CD4-positive, CD25-positive, alpha-beta regulatory T cell (primary cell): ENCODE measurements at places on chromosomes 6 and 20. TPM values are rescaled to one million over a fixed set of nuclear protein-coding genes. Genes with fewer than 3 reads are reported as not detected.
A peak's percentile ranks its signal among the peaks of the same experiment; 100 is the strongest.

Gene DEFB123
- total RNA-seq, result not detected

Gene BCL2L1
- total RNA-seq, result 38.1 TPM

Gene C20orf204
- total RNA-seq, result 6.0 TPM

Gene BNIP5
- total RNA-seq, result not detected

Gene RCAN2
- total RNA-seq, result not detected

Gene MRAP2
- total RNA-seq, result not detected

Gene NTSR1
- 0.37 TPM for total RNA-seq

Gene CAP2
- total RNA-seq, result not detected

Gene TRERF1
- 55.7 TPM for total RNA-seq

Gene TMEM14C
- total RNA-seq, result 15.7 TPM

Gene SLC17A3
- not detected for total RNA-seq

Gene PSMB1
- 103 TPM for total RNA-seq

Gene ADGB
- not detected for total RNA-seq

Gene C6orf58
- total RNA-seq, result not detected

Gene PDYN
- not detected for total RNA-seq

Gene TMEM14B
- 48.8 TPM for total RNA-seq

Gene BTNL2
- total RNA-seq, result not detected

Gene ELMO2
- 84.9 TPM for total RNA-seq

Gene ENPP5
- not detected for total RNA-seq

DNA sequence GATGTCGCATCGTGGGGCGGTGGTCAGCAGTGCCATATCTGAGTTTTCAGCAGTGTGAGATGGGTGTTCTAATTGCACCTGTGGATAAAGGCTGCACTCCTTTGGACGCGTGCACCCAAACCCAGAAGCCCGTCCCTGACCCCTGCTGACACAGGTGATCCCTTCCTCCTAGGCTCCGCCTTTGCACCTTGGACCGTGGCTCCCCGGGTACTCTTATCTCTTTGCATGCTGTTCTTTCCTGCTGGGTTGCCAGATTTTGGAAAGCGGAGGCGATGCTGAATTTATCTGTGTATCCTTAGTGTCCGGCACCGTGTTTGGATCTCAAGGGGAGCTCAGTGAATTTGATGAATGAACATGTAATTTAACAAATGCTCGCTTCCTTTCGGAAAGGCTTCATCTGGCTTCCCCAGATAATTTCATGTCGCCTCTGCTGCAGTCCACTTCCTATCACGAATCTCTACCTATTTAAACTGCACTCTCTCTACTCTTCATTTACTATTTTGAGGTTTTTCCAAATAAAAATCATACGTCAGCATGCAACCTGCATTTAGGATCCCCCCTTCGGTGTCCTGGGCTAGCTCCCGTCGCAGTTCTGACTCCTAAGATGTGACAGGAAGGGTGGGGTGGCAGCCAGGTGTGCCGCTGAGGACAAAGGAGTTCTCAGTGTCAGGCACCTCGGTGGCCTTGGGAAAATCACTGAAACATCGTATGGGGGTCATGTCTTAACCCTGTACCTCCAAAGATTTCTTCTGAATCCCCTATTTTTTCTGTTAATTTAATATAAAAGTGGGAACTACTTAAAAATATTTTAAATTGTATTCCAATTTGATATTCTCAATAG lies 753 bp upstream of the PERP start:
- peaks cover 8% of the 10 kb centered on the region for H3K27me3 ChIP-seq
- no peaks in the 10 kb centered on the region for H3K36me3 ChIP-seq
- H3K27ac ChIP-seq, result peak overlapping the region; percentile 1
- no peak for DNase-seq

DNA sequence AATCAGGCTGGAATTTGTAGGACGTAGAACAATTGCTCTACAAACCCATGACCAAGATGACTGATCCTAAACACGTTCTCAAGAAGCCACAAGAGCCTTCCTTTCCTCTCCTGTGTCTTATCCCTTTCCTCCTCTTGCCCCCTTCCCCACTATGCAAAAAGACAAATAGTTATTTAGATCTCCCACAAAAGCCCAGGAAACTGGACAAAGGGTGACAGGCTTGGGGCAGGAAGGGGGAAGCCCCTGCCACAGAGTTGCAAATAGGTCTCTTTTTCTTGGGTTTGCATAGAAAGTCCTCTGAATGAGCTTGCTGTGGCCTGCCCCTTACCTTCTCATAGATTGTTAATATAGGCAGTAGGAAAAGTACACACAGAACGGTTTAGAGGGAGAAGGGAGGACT lies 377.1 kb upstream of the BTBD3 start:
- H3K4me3 ChIP-seq, result no peak overlapping the region
- no peak overlapping the region for H3K27ac ChIP-seq
- no peaks in the 10 kb centered on the region for H3K4me1 ChIP-seq
- no peaks in the 10 kb centered on the region for H3K36me3 ChIP-seq
- no peaks in the 10 kb centered on the region for H3K27me3 ChIP-seq

- H3K27ac ChIP-seq, result no peak overlapping the region
- no peak overlapping the region for H3K4me3 ChIP-seq
- no peak for DNase-seq
- H3K27me3 ChIP-seq, result peaks cover 3% of the 10 kb centered on the region
- no peaks in the 10 kb centered on the region for H3K36me3 ChIP-seq
- H3K4me1 ChIP-seq, result no peaks in the 10 kb centered on the region
Observed at GRCh38 chr20:50208085-50208491, 17.5 kb downstream of the CEBPB start.

GRCh38 chr6:34383161-34383631 lies 9.3 kb downstream of the NUDT3 start:
- no peak for DNase-seq
- no peaks in the 10 kb centered on the region for H3K27me3 ChIP-seq
- no peaks in the 10 kb centered on the region for H3K4me1 ChIP-seq
- no peaks in the 10 kb centered on the region for H3K36me3 ChIP-seq
- H3K4me3 ChIP-seq, result no peak overlapping the region
- no peak overlapping the region for H3K27ac ChIP-seq

GRCh38 chr20:14845199-14846160 lies 508.1 kb upstream of the FLRT3 start:
- no peaks in the 10 kb centered on the region for H3K27me3 ChIP-seq
- no peak overlapping the region for H3K4me3 ChIP-seq
- no peaks in the 10 kb centered on the region for H3K36me3 ChIP-seq
- H3K27ac ChIP-seq, result no peak overlapping the region
- H3K4me1 ChIP-seq, result no peaks in the 10 kb centered on the region

DNA sequence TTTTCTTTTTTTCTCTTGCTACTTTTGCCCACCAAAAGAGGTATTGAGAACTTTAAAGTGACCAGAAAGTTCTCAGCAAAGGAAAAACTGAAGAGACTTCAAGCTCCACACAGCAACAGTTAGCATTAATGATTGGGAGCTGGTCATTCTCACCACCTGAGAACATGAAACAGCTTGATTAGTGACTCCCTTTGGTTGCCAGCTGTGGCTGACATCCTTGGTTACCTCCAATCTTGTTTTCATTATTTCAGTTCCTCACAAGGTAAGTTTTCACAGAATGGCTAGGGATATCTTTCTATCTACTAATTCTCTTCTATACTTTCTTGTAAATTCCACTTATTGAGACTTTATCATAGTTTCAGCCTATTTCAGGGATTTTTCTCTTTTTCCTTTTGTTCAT lies 427.9 kb downstream of the QKI start:
- no peaks in the 10 kb centered on the region for H3K27me3 ChIP-seq
- no peak overlapping the region for H3K4me3 ChIP-seq
- no peak for DNase-seq
- no peaks in the 10 kb centered on the region for H3K36me3 ChIP-seq

DNA sequence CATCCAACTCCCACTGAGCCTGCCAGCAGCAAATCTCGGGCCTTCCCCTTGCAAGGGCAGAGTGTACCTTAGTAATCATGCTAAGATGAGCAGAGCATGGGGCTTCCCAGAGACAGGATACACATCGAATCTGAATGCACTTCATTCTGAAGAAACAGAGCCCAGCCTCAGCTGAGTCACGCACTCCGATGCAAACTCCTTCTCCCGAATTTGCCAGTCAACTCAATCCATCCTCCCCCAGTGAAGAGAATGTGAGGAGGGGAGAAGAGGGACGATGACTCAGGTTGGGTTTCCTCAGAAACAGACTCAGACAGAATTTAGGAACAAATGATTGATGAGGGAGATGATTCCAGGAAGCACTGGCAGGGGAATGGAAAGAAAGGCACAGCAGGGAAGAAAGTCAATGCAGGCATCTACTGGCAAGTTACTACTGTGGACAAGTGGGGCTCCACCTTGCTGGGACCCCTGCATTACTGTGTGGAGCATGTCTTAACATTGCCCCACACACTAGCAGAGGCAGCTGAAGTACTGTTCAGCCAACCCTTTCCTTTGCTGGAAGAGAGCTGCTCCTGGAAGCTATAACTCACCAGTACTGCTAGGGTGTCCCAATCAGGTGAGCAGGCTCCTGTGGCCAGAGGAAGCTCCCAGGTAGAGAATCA lies 251.6 kb downstream of the ADGB start:
- no peaks in the 10 kb centered on the region for H3K36me3 ChIP-seq
- H3K27ac ChIP-seq, result no peak overlapping the region
- H3K27me3 ChIP-seq, result no peaks in the 10 kb centered on the region
- H3K4me1 ChIP-seq, result no peaks in the 10 kb centered on the region

- DNase-seq, result no peak
- no peaks in the 10 kb centered on the region for H3K27me3 ChIP-seq
- no peak overlapping the region for H3K27ac ChIP-seq
- no peak overlapping the region for H3K4me3 ChIP-seq
- no peaks in the 10 kb centered on the region for H3K36me3 ChIP-seq
Observed at GRCh38 chr20:9128568-9128967, 59.7 kb downstream of the PLCB4 start.

DNA sequence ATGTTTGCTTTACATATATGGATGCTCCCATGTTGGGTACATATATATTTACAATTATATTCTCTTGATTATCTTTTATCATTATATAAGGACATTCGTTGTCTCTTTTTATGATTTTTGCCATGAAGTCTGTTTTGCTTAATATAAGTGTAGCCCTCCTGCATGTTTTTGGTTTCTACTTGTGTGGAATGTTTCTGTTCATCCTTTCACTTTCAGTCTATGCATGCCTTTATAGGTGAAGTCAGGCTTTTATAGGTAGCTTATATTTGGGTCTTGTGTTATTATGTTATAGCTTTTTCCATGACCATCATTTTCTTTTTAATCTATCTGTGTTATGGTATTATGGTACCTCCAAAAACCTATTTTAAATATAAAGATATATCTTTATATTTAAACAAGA lies 612.5 kb upstream of the HS3ST5 start:
- no peak overlapping the region for H3K27ac ChIP-seq
- no peaks in the 10 kb centered on the region for H3K4me1 ChIP-seq
- no peak for DNase-seq
- H3K27me3 ChIP-seq, result no peaks in the 10 kb centered on the region
- H3K36me3 ChIP-seq, result no peaks in the 10 kb centered on the region

DNA sequence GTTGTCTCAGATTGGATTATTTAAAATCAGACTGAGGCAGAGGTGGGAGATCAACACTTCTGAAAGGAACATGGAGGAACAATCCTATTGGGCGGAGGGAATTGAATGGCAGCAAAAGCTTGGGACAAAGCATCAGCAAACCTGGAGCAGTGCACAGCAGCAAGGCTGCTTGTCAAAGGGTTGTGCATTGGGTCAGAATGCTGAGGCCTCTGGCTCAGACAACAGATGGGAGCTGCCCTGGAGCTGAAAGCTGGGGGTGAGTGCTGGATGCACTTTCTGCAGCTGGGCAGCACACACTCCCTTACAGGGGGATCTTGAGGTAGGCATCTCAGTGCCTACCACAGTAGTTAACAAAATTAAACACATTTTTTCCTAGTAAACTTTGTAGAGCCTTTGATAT lies 634.4 kb upstream of the MMS22L start:
- H3K27me3 ChIP-seq, result no peaks in the 10 kb centered on the region
- DNase-seq, result no peak
- H3K36me3 ChIP-seq, result no peaks in the 10 kb centered on the region
- H3K27ac ChIP-seq, result no peak overlapping the region

- H3K27me3 ChIP-seq, result no peaks in the 10 kb centered on the region
- H3K4me3 ChIP-seq, result peak overlapping the region; percentile 79
- H3K36me3 ChIP-seq, result no peaks in the 10 kb centered on the region
- H3K4me1 ChIP-seq, result peaks cover 92% of the 10 kb centered on the region
- H3K27ac ChIP-seq, result peak overlapping the region; percentile 87
Observed at GRCh38 chr6:52393780-52394179, 26.4 kb upstream of the EFHC1 start.

GRCh38 chr6:36926708-36927513 lies 27.6 kb upstream of the PI16 start:
- no peaks in the 10 kb centered on the region for H3K4me1 ChIP-seq
- H3K4me3 ChIP-seq, result no peak overlapping the region
- H3K27me3 ChIP-seq, result no peaks in the 10 kb centered on the region
- H3K27ac ChIP-seq, result peak overlapping the region; percentile 10
- no peak for DNase-seq

DNA sequence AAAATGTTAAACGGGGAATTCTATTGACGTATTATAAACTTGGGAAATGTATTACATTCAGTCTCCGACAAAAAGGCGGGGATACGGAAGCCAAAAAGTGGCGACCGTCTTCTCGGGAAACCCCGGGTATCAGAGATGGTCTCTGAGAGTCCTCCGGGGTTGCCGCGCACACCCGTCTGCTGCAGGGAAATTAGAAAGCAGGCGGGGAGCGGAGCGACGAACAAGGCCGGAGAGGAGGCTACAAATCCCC lies 1.5 kb downstream of the SALL4 start:
- peaks cover 9% of the 10 kb centered on the region for H3K27me3 ChIP-seq
- no peak for DNase-seq
- H3K36me3 ChIP-seq, result no peaks in the 10 kb centered on the region
- no peak overlapping the region for H3K27ac ChIP-seq
- H3K4me1 ChIP-seq, result no peaks in the 10 kb centered on the region

- no peak overlapping the region for H3K4me3 ChIP-seq
- H3K27ac ChIP-seq, result no peak overlapping the region
- DNase-seq, result no peak
Observed at GRCh38 chr6:116393430-116393829, 22.7 kb downstream of the DSE start.

DNA sequence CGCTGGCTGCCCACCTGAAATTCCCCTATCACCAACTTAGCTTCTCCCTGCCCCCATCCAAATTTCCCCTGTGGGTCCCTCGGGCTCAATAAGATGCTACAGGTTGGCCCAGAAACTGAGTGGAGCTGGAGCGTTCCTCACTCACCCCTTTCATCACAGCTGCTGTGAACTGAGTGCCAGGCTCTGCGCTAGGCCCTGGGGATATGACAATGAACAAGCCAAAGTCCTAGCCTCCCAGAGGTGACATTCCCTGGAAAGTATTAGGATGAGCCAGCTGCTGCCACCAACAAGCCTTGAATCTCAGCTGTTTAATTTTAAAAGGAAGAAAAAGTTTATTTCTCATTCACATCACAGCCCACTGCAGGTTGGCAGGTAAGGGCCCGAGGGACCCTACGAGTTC lies 86.6 kb upstream of the EYA2 start:
- no peak overlapping the region for H3K27ac ChIP-seq
- peaks cover 7% of the 10 kb centered on the region for H3K27me3 ChIP-seq
- H3K4me3 ChIP-seq, result no peak overlapping the region
- DNase-seq, result no peak

GRCh38 chr6:139801571-139802321 lies 427.3 kb upstream of the CITED2 start:
- no peaks in the 10 kb centered on the region for H3K36me3 ChIP-seq
- no peak for DNase-seq
- H3K27ac ChIP-seq, result no peak overlapping the region
- no peaks in the 10 kb centered on the region for H3K4me1 ChIP-seq
- H3K27me3 ChIP-seq, result no peaks in the 10 kb centered on the region

- H3K27ac ChIP-seq, result no peak overlapping the region
- peaks cover 5% of the 10 kb centered on the region for H3K36me3 ChIP-seq
- no peak overlapping the region for H3K4me3 ChIP-seq
Observed at GRCh38 chr6:107272246-107272645, 156.9 kb upstream of the BEND3 start.

GRCh38 chr20:60255415-60255814 lies 297.2 kb downstream of the CDH26 start:
- DNase-seq, result no peak
- H3K27me3 ChIP-seq, result no peaks in the 10 kb centered on the region
- no peak overlapping the region for H3K4me3 ChIP-seq
- H3K27ac ChIP-seq, result no peak overlapping the region
